ENCODE measurements at places on chromosomes 5 and 9.

DNA sequence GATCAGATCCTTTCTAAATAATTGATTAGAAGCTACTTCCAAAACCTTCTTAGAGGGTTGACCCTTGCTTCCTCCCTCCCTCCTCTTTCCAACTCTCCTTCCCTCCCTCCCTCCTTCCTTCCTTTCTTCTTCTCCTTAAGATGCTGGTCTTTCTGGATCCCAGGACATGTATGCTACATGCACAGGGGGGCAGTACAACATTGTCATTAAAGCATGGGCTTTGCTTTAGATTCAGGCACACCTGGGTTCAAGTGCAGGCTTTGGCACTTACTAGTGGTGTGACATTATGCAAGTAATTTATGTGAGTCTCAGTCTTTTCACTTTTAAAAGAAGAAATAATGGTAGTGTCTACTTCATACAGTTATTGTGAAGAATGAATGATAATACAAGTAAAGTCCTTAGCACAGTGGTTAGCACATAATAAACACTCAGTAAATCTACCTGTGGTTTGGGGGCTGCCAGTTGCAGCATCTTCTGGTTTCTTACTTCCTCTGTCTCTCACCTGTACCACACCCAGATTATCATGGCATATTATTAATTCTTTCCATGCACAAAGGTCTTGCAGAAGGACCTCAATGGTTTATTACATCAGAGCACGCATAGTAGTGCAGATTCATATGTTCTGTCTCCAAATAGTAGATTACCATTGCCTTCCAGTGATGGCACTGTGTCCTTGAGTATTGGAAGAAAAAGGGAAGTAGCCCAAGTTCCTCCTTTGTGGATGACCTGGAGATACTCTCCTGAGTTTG, 154.1 kb downstream of the ARHGAP26 start:
- DNase-seq, result no peak

DNA sequence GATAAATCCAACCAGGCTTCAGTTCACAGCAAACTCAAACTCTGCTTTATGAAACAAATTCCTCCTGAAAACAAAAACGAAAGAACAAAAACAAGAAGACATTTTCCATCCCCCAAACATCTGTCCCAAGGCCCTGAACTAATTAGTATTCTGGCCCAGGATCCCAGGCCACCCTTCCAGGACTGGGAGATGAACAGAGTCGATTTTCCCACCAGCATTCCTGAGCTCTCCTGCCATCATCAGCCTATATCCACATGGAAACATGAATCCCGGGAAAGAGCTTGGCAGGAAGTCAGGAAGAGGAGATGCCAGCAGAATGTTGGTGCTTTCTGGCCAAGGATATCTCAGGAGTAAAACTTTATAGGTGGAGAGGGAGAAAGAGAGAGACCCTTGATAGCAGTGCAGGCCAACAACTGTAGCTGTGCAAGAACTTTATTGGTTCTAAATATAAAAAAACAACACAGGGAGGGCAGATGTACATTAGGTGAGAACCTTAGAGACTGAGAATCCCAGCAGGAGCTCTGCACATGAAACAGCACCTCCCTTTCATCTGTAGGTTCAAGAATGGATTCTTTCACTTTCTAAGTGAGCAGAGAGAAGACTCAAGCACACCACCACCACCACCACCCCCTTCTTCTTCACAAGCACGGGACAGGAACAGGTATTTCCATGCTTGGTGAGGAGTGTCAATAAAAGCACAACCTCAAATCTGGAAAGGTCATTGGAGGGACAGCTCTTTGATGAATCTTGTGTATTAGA, 190.7 kb upstream of the TAS2R1 start:
- no peak for DNase-seq

- no peak for DNase-seq
These were observed 796 bp upstream of the TPRN start for GRCh38 chr9:137201205-137201868.

DNA sequence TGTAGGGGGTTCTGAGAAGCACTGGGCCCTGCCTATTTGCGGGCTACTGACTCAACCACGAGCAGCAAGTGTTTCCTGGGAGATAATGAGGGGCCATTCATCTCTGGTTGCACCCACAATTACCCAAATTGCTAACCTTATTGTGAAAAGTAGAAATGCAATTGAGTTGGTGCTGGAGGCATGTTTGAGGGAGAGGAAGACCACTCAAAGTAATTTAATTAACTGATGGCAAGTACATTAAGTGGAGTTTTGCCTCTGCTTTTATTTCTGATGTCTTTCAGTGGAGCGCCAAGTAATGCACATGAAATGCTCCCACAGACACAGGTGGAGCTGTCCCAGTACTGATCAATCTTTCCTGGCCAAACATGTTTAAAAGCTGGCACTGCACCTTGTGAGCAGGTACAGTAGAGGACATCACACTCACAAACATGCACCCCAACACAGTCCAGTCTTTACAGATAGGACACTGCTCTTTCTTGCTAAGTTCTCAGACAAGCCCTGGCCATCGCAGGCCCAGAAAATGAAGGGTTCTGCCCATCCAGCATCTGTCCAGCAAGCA, 195.4 kb downstream of the HSPA4 start:
- no peak for DNase-seq

DNA sequence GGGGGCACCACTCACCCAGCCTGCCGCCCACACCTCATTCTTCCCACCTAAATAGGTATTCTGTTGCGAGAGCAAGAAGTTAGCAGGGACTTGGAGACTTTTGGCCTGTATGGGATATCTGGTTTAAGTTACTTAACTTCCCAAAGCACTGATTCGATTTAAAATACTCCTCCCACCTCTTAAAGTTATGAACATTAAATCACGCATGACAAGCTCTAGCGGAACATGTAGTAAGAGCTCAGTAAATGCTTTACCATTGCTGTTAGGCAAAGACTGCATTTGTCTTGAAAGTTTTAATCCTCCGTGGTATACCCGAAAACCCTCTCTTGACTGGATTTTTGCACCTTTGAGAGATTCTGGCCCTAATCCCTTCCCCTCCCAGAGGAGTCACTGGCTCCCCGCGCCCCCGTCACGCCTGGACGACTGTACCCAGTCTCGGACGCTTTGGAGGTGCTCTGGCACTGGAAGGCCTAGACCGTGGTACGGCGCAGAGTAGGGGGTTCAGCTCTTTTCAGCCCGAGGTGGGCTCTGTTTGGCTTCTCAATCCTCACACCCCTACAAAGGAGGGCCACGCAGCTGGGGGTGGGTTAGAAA, 4.4 kb downstream of the GDNF start:
- DNase-seq, result no peak

GRCh38 chr5:154264549-154265196, 74.1 kb downstream of the GALNT10 start:
- DNase-seq, result no peak

- DNase-seq, result no peak
These were observed 24.9 kb upstream of the DCAF12 start for GRCh38 chr9:34151398-34151797.

DNA sequence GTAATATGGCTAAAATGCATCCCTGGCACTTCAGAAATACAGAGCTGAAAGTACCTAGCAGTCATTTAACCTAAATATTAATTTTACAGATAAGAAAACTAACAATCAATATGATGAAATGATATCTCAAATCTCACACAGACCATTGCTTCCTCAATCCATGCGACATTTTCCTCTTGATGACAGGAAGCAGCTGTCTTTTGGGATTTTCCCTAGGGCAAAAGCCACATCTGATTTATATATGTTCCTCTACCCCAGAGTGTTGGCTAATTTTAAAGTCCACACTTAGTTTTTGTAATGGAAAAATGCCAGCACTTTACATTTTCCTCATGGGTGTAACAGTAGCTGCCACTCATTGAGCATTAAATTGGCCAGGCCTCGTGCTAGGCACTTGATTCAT, 47.7 kb upstream of the ITGA1 start:
- no peak for DNase-seq
